Right ventricle myocardium superior (tissue), 1 donor: ENCODE measurements at places on chromosomes 6 and 20. TPM values are rescaled to one million over a fixed set of nuclear protein-coding genes. Genes with fewer than 3 reads are reported as not detected.

DNA sequence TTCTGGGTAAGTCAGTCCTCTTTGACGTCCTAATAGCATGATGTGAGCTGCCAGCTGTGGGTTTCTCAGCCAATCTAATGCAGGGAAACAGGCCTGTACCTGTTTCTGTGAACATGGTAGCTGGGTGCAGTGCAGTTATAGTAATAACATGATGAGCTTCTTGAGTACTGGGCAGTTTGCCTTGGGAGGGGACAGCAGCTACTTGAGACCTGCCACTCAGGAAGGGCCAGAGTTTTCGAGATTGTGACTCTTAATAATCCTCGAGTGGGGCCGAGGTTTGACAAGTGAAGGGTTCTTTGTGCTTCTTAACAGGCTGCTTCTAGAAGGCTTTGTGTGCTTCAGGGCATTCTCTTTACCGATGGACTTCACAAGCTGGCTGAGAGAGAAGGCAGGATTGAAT lies 180.1 kb downstream of the JARID2 start:
- no peak for DNase-seq

The E2F3 gene
- total RNA-seq = 6.5 TPM

The RPS6KA2 gene
- 50.2 TPM for total RNA-seq

- DNase-seq = no peak
Observed at GRCh38 chr6:45415788-45416518, 38.2 kb upstream of the SUPT3H start.

The GGTLC1 gene
- not detected for total RNA-seq

GRCh38 chr6:149213829-149214228 lies 103.7 kb upstream of the TAB2 start:
- no peak for DNase-seq

The TULP4 gene
- 98.2 TPM for total RNA-seq

GRCh38 chr20:62543470-62544302 lies 67.9 kb upstream of the GATA5 start:
- DNase-seq = no peak

GRCh38 chr20:40414843-40415615 lies 274.0 kb downstream of the MAFB start:
- no peak for DNase-seq

- peak; percentile 7 for DNase-seq
Observed at GRCh38 chr20:61638802-61639585, 386.9 kb downstream of the CDH4 start.

The HNF4A gene
- total RNA-seq = not detected

GRCh38 chr6:33759887-33760629 lies 13.4 kb upstream of the IP6K3 start:
- DNase-seq = no peak

DNA sequence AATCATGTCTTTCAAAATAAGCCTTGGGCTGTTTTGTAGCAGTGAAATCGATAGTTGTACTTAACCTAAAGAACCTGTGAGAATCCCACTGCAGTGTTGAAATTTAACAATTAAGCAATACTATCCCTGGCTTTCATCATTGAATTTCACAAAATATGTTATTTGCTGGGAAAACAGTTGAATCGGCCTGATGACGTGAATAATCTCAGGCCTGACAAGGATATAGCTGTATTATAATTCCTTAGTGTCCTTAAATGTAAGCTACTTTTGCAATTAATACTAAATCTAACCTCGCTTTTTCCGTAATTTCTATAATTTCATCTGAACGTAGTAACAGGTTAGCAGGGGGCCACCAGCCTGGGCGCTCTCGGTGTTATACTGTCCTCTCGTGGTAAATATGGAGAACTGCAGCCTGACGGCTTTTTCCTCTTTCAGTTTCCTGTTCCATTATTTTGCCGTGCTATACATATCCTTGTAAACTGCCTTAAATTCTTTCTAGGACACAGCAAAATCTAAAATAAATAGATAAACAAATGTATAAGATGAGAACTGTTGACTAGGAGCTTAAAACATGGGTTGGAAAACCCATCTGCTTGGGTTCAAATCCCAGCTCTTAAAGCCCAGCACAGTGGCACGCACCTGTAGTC lies 24.0 kb downstream of the MTFR2 start:
- peak; percentile 65 for DNase-seq

DNA sequence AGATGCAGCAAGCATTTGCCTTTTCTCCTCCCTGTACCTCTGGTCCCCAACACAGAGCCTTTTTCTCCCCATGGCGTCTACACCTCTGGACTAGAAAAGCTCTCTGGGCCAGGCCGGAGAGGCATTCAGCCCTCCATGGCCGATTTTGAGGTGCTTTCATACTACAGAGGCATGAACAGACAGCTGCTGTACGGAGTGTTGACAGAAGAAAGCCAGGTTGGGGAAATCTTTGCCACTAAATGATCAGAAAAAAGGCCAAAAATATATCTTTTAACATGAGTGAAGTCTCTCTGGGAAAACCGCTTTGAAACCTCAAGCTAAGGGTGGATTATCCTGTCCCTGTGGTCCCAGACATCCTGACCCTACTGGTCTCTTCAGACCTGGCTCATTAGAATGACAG lies 94.0 kb downstream of the TMEM170B start:
- no peak for DNase-seq

The HMGCLL1 gene
- total RNA-seq = 2.0 TPM

- DNase-seq = peak; percentile 36
Observed at GRCh38 chr20:63148696-63149095, 67.2 kb downstream of the YTHDF1 start.

DNA sequence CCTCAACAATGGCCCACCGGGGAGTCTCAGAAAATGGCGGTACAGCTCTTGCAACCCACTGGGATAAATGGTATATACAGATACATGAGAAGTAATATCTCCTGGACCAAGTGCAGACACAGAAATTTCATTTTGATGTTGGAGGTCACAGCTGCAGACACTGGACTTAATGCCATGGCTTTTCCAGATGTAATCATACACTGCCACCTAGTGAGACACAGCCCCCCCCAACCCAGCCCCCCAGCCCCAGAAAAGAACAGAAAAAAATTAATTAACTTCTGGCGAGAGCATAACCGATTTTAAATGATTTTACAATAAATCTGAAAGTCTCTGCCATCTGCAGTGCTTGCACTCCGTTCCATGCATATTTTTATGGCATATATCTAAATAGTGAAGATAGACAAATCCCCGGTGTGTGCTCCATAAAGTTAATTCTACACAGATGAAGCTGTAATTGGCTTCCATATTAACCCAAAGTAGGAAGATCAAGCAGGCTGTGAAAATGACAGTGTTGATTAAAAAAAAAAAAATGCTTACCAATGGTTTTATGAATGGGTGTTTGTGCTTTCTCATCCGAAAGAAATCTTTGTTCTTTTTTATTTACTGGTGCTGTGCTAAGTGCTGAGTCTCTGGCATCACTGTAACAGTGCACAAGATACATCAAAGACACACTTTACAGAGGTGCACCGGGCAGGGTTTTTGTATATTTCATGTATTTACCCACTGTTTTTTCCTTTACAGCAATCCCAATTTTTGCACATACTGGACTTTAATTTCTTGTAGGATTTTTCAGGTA lies 804.1 kb downstream of the TFAP2A start:
- no peak for DNase-seq

The LY6G5B gene
- 2.8 TPM for total RNA-seq

GRCh38 chr6:147841547-147842148 lies 333.2 kb downstream of the SAMD5 start:
- no peak for DNase-seq

The SULF2 gene
- 32.0 TPM for total RNA-seq

DNA sequence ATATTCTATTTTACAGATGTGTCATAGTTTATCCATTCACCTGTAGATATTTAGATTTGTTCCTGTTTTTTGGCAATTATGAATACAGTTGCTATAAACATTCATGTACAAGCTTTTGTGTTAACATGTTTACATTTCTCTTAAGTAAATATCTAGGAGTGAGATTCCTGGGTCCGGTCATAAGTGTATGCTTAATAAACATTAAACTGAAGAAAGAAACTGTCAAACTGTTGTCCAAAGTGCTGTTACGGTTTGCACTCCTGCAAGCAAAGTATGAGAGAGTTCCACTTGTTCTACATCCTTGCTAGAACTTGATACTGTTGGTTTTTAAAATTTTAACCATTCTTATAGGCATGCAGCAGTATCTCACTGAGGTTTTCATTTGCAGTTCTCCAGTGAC lies 138.6 kb downstream of the RALGAPA2 start:
- no peak for DNase-seq

DNA sequence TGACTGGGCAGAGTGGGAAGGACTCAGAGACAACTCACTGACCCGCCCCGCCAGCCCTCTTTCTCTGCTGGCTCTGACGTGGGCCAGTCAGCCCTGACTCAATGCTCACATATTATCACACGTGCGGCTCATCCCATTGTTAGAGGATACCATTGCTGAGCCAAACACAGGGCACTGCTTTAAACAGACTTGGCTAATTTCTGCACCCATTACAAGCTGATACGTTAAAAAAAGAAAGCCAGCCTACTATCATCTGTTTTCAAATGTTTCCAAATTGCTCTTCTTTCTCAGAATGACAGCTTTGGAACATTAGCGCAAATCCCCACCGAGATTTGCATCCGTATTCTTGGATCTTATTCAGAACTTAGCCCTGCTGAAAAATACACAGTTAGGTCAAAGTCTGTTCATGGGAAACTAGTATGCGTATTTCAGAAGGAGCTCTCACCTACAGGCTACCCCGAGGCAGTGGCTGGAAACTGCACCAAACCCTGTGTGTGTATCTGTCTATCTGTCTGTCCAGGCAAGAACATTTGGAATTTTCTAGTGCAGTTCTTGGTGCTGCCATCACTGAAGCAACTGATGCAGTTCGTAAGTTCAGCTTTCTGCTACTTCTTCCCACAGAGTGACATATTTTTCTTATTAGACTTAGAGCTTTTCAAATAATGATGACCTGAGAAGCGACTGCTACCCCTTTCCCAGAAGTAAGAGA lies 32.8 kb downstream of the RAMACL start:
- no peak for DNase-seq

The ZMYND8 gene
- 37.7 TPM for total RNA-seq

DNA sequence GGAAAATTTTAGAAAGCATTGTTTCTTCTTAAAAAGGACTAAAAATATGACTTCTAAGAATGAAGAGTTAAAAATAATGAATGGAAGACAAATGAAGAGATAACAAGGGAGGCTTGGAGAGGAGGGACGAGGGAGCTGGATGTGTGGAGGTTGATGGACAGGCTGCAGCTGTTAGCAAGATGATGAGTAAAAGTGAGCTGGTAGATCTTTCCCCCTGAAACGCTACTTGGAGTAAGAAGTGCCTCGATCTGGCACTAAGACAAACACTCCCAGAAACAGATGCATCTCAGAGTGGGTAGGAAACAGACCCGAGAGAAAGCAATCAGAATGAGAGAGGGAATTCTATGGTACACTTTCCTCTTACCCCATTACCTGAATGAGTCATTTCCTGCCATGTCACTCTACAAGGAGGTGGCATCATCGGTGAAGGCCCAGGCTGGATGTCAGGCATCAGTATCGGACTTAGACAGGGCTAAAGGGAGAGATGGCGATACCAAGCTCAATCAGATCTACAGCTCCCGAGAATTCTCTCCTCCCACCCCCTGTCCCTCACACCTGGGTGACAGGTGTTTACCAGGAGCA lies 154.1 kb upstream of the BMP2 start:
- DNase-seq = no peak

- no peak for DNase-seq
Observed at GRCh38 chr20:56427797-56428196, 15.7 kb downstream of the CASS4 start.
